ENCODE measurements at places on chromosomes 12 and 14.

GRCh38 chr14:67748312-67748711 is 46.6 kb downstream of the RDH12 start:
- no peak for DNase-seq

- no peak for DNase-seq
Observed at GRCh38 chr12:106245767-106246166, 2.1 kb downstream of the CKAP4 start.

GRCh38 chr12:14629832-14630710 is 62.4 kb upstream of the PLBD1 start:
- DNase-seq: peak; percentile 71

DNA sequence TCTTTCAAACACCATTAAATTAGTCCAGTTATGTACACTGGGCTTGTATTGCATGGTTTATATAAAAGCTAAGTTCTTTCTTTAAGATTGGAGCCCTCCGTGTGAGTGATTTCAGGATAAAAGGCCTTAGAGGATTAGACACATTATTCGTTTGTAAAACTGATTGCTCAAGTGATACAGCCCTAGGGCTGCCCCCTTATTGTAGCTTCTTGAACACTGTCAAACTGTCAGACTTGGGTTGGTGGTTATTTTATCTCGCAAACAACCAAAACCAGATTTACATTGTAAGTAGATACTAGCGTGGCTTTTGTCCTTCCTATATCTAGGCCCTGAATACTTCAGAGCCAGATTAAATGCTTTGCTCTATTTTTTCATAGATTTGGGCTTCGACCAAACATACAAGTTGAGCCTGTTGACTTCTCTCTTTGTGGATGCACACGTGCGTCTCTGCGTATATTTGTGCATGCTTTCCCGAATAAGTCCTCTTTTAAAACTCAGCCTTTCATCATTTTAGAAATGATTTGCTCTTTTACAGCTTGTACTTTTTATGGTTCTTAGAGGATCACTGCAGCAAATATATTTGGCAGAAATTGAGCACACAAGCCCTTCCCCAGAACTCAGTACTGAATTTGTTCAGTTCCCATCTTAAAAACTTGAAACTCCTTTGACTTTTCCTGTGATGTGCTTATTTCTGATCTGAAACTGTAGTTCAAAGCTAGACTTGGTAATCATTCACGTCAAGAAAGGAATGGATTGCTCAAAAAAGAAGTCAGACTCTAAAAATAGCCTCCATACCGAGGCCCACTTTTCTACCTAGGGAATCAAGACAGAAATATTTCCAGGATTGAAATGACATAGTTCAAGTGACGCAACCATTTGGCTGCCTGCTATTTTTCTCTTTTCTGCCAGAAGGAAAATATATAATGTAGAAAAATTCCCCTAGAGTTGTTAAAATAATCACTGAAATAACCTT is 129.5 kb downstream of the ETV6 start:
- no peak for DNase-seq

DNA sequence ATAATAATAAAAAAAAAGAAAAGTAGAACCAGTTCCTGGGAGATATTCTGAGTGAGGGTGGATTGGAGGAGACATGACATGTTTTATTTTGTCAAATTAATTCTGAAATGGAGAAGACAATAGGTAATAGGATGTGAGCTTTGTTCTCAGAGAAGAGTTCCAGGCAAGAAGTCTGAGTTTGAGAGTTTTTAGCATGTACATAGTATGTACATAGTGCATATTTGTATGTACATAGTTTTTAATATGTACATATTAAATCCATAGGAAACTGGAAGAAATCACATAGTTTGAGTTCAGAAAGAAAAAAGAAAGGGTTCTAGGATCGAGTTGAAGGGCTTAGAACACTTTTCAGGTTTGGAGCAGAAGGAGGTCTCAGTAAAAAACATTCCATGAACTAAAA is 47.5 kb downstream of the LRFN5 start:
- DNase-seq: no peak

GRCh38 chr12:114732426-114733030 is 48.6 kb upstream of the TBX3 start:
- no peak for DNase-seq

GRCh38 chr14:64910847-64911495 is 3.3 kb upstream of the CHURC1 start:
- no peak for DNase-seq

DNA sequence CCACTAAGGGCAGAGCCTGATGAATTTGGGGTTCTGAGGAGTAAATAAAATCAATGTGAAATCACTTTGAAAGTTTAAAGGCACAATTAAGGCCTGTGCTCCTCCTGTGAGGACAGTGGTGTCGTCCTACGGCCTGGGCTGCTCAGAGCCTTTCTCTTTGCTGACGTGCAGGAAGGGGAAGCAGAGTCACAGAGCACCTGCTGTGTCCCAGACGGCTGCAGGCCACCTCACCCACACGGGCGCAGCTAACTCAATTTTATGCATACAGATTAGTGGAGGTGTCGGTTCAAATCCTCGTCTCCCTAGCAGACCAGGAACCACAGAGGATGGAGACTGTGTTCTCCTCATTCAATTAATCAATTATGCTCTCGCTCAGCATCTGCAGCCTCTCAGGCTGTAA is 11.4 kb upstream of the DLK1 start:
- no peak for DNase-seq
